ENCODE measurements at places on chromosomes 6 and 20.

DNA sequence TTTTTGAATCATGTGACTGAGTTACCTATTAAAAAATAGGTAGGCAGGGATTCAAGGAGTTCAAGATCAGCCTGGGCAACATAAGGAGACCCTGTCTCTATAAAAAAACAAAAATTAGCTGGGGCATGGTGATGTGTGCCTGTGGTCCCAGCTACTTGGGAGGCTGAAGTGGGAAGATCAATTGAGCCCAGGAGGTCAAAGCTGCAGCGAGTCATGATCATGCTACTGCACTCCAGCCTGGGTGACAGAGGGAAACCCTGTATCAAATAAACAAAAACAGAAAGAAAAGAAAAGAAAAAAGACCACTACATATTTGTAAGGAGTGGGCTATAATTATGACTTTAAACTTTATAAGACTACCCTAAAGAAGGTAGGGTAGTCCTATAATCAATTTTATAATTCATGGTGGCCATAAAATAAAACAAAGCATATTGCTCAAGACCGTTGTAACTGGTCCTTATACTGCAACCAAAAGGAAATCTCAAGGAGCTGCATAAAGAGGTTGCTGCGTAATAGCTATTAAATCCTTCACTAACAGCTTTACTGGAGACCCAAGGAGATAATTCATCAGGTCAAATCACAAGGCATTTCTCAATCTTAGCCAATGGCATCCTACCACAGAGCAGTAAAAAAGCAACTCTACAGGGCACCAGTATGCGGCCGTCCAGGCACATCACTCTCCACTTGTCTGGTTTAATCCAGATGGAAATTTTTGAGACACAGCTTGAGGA is 13.5 kb downstream of the PIGU start:
- DNase-seq: no peak

DNA sequence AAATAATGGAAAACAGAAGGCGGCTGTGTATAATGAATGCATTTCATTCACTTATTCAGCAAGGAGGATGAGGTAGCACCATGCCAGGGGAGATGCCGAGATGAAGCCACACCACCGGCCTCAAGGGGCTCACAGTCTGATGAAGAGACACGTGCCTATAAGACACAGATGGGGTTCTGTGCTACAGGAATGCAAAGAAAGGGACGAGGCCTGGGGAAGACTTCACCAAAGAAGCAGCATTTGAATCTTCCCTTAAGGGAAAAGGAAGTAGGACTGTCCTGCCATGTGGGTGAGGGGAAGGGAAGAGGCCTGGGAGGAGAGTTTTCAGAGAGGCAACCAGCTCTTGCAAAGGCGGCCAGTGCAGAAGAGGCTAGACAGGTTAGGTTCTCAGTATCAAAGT is 98.9 kb downstream of the PSMG4 start:
- no peak for DNase-seq

GRCh38 chr6:72560721-72561593 is 60.9 kb upstream of the KCNQ5 start:
- no peak for DNase-seq

- DNase-seq: no peak
These were observed 244.2 kb downstream of the CBLN4 start for GRCh38 chr20:55761100-55761499.

- DNase-seq: no peak
These were observed 124.3 kb downstream of the SCML4 start for GRCh38 chr6:107699697-107700325.

DNA sequence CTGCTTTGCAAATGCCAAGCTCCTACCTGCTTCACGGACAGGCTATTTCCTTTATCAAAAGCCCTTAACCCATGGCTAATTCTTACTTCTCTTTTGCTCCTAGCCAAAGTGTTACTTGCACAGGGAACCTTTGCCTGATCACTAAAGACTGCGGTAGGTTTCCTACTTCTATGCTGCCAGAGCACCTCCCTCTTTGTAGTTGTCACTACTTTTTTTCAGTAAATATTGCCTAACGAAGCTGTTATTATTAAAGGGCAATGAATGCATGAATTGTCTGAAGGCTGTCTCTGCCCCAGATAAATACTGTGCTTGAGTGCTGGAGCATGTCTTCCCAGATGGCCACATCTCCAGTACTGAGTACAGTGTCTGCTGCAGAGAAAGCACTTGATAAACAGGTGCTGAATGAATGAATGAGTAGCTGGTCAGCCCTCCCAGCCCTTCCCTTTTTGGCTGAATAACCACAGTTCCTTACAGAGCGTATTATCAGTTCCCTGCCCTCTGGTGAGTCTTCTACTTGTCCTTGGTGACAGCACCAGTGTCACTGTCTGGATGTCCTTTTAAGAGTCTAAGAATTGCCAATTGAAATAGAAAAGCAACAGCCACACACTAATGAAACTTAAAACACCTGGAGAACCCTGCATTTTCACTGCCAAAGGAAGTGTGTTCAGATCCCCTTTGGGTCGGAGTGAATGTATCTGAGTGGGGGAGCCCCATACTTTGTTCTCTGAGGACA is 73.6 kb upstream of the TRAF3IP2 start:
- DNase-seq: no peak

GRCh38 chr6:29925727-29926412 is 16.5 kb upstream of the HLA-A start:
- no peak for DNase-seq

GRCh38 chr20:58657262-58657661 is 6.2 kb downstream of the STX16 start:
- no peak for DNase-seq

DNA sequence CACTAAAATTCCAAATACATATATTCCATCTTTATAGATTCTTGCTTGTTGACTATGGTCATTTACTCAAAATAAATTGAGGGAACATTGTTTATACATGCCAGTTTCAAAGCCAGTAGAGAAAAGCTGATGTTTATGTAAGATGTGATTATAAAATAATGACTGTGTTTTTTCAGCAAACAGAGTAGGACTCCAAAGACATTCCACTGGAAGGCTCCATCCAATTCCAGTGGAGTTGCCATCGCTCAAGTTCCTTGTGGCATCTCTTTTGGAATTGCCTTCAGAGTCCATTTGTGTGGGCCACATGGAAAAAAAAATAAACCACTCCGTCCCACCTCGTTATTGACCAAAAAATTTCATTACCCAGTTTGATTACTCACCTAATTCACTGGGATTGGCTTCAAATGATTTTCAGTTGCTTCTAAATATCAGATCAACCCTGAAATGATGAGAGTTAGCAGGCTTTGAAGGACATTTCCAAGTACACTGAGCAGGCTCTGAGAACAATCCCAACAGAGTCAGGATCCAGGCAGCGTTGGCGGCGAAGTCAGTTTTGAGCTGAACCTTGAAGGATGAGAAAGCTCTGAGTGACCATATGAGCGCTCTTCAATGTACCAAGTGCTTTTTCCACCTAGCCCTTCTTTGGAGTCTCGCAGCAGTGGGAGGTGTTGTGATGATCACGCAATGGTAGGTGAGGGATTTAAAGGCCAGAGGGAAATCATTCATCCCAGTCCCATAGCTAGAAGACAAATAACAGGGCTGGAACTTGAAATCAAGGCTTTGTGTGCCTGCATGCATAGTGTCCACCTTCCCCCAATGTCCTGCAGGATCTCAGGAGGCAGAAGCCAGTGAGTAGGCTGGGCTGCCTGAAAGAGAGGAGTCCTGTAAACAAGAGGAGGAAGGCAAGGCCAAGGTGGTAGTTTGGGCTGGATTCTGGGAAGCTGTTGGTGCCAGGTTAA is 281.7 kb downstream of the CDC5L start:
- no peak for DNase-seq

DNA sequence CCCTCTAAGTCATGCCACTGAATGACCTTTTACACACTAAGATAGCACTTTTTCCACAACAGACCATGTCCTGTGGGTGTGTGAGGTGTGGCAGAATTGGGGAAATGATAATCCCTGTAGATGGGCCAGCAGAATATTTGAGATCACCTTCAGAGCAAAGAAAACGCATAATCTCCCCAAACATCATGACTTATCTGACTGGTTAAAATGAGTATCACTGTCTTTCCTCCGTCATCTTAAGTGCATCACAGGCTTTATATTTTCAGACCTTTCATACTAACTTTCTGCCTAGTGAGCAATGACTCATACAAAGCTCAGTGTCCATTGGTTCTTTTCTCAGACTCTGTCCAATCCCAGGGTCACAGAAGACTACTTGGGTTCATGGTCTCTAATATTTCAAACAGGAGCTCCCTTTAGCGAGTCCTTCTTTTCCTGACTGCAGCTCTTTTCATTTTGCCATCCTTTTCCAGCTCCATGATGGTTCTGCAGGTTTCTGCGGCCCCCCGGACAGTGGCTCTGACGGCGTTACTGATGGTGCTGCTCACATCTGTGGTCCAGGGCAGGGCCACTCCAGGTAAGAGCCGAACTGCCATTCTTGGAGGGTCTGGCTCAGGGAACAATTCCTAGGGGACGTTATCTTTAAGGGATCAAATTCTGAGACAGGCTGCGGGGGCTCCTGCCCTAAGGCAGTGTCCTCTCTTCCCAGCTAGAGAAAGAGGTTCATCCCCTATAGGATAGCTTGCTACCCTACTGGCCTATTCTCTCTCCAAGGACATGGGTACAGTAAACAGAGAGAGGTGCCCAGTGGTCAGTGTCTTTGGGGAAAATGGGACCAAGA is at the start of gene HLA-DPB1:
HLA-DPB1 (plus strand) TSS at position 423 of the 838 bp plus-strand sequence; CDS start at position 475, 52 bp downstream.
- no peak for DNase-seq

DNA sequence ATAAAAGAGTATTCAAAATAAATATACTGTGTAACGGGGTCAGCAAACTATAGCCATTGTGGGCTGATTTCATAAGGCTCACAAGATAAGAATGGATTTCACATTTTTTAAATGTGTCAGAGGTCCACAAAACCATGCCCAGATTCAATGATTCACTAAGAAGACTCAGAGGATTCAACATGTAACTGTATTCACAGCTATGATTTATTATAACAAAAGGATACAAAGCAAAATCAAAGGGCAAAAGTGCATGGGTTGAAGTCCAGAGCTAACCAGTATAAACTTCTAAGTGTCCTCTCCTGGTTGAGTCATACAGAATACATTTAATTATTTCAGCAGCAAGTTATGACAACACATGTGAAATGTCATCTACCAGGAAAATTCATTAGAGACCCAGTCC is 49.2 kb downstream of the TBC1D32 start:
- no peak for DNase-seq

DNA sequence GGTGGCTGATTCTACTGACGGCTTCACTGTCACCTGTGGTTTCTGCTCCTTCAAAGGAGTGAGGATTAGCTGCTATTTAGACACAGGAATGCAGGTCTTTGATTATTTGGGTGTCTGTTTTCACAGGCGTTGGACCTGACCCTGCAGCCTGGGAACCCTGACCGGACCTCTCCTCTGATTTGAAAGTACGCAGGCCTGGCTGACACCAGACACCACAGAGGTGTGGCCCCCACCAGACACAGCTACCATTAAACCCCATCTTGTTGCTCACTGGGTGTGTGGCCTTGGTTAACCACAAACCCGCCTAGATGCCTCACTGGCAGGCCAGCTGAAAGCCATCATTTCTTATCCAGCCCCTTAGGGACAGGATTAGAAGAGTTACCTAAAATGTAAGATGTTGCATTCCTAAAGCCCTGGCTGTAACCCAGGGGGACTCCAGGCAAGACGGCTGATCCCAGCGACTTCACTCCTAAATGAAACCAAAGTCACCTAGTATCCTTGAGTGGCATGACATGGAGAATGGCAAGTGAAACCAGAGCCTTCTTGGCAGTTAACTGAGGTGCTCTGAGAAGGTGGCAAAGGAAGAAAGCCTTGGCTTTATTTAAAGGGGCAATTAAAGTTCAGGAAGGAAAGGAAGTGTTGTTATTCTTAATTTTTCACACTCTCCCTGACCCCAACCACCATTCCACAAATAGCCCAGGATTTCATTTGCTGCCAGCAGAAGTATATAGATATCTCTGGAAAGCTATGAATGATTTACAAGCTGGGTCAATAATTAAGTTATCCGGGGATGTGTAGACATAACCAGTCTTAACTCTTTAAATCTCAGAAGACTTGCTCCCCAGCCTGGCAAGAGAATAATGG is 169.9 kb downstream of the QRSL1 start:
- DNase-seq: no peak

DNA sequence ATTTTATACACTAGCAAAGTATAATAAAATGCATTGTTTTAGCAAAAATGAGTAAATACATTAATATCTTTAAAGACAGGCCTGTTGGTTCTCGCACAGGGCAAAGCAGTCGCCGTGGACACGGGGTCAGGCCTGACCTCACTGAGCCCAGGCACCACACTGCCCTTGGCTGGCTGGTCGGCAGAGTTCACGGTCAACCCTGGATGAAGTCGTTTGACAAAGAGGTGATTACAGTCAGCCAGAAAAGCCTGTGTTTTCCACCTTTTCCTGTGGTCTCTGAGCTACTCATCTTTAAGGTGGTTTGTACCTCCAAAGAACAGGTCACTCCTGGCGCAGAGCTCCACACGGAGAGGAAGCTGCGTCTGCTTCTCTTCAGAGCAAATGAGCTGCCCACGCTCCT is 191.5 kb downstream of the DLL1 start:
- no peak for DNase-seq

- no peak for DNase-seq
These were observed 135.5 kb downstream of the ZDHHC14 start for GRCh38 chr6:157516319-157517026.

DNA sequence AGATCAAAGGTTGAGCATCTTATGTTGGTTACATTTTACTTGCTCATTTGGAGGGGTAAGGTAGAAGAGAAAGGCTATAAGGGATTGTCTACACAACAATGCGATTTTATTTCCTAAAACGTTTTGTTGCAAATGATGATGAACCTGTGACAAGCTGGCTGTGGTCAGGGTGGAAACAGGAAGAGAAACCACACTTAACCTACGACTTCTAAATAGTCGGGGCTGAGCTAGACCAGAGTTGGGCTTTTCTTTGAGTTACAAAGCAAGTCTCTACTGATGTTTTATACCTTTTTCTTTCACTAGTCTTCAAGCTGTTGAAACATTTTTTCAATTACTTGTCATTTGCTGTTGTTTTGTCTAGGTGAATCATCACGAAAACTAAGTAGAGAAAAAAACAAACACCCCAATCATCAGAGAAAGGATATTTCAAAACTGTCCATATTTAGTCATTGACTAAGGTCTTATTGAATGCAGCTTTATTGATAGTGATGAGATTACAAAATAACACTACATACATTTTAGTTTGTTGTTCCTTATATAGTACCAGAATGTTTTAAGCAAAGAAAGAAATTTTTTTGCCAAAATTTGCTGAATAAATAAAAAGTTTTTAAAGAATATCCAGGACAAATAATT is 18.0 kb downstream of the KLHL31 start:
- DNase-seq: peak; percentile 27

DNA sequence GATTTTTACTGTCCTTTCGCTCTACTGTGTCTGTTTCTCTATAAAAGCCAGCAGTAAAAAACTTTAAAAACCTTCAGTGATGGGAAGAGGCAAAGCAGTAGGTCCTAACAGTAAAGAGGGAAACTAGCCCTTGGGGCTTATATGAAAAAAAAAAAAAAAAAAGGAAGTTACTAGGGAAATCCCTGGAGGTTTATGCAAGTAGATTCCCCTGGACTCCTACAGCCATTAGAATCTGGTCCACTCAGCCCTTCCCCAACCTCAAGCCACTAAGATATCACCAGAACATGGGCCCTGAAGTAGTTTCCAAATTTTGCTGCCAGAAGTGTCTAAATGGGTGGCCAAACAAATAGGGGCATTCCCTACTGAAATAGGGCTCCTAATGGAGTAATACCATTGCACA is 70.5 kb upstream of the HINT3 start:
- DNase-seq: no peak
